GM13976 (cell line): ENCODE measurements at places on chromosomes 7 and 10.

- DNase-seq, result no peak
These were observed 87.5 kb downstream of the NEBL start for GRCh38 chr10:20809631-20810030.

DNA sequence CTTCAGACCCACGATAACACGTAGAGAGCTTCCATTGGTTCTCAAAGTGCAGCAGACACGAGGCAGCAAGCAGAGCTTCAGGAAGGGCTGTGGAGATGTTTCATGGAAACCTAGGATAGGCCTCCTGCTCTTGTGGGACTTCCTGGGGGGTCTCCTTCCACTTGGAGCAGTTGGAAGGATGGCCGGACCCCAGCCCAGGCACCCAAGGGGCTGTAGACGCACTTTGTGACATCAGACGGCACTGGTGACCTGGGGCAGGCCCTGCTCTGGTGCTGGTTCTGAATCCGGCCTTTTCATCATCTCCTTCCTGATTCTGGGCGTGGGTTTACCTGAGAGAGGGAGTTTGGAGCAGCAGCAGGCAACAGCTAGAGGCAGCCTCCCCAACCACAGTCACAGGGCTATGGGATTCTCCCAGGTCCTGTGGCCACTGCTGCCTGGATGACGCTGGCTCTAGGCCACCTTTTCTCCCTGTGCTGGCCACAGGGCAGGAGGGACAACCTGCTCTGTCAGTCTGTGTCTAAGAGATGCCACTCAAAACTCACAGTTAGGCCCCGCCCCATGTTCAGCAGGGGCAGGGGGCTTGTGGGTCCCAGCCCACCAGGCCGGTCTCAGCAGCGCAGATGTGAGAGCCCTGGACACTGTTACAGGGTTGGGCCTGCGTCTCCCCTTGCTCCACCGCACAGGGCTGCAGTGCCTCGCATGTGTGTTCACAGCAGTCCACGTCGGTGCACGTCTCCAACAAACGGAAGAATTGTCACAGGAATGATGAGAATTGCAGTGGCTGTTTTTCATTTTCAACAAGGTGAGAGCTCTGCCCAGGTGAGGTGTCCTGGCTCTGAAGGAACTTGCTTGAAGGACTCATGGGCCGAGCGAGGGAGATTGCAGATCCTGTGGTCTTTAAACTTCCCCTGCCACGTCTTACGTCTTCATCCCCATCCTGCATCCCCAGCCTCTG is 569.3 kb downstream of the TCERG1L start:
- DNase-seq, result no peak

GRCh38 chr10:74121368-74121767 is 29.3 kb downstream of the AP3M1 start:
- DNase-seq, result no peak

DNA sequence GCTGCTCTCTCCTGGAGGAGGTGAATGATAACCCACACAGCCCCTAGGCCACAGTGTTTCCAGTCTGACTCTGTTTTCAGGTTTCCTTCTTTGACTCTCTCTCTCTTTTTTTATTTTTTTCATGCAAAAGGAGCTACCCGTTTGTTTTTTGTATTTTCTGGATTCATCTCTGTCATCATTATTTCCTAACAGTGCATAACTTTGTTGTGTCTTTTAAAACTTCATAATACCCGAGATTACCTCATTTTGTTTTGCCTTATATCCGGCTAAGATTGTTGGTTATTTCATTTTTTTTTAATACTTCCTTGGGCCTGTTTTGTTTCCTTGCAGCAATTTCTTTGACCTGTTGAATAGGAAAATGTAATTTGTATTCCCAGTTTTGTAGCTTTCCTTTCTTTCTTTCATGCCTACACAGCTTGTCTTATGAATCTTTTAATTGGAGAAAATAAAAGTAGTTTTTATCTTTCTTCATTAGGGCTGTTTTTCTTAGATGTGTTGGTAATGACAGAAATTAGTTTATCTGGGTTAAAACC is 72.5 kb downstream of the SPAG6 start:
- no peak for DNase-seq

- no peak for DNase-seq
These were observed 55.8 kb upstream of the TRIL start for GRCh38 chr7:29013931-29014330.

- DNase-seq, result no peak
These were observed 85.8 kb upstream of the PRKCQ start for GRCh38 chr10:6665847-6666246.

DNA sequence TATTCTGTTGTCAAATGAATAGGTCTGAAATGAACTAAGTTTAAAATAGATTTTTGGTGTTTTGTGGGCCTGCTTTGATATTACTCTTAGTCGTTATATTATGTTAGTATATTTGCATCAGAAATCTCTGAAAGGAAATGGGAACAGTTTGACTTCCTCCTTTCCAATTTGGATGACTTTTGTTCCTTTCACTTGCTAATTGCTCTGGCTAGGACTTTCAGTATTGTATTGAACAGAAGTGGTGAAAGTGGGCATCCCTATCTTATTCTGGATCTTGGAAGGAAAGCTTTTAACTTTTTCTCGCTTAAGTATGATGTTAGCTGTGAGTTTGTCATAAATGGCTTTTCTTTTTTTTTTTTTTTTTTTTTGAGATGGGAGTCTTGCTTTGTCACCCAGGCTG is 273.6 kb upstream of the DKK1 start:
- no peak for DNase-seq

GRCh38 chr7:8251195-8251594 is 10.8 kb downstream of the ICA1 start:
- no peak for DNase-seq

DNA sequence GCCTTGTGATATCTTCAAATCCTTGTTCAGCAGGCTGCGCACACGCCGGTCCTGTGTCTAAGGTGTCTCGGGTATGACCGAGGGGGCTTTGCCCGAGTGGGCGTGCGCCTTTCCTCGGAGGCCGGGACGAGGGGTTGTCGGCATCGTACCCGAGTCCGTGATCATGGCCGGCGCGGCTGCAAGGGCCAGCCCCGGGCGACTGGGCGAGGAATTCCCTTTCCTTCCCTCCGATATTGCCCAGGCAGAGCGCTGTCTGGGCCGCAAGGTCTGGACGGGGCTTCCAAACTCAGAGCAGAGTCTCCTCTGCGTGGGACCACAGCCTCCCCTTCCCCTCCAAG is 59.7 kb downstream of the ZNF467 start:
- DNase-seq, result no peak

DNA sequence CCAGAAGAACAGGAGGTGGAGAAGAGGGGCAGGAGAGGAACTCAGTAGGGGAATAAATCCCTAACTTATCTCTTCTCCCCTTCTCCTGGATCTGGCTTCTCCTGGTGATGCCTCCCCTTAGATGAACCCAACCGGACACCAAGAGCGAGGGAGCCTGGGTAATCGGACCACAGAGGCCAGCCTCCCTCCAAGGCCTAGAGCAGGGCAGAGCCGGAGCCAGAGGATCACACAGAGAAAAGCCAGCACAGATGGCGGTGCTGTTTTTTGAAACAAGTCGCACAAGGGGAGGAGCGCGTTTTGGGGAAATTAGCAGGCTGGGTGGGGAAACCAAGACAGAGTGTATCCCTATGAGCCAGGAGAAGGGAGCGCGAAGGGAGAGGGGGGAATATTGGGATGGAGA is 4.9 kb upstream of the SRRM3 start:
- no peak for DNase-seq

- DNase-seq, result no peak
These were observed 87.2 kb upstream of the COL1A2 start for GRCh38 chr7:94307399-94308048.

DNA sequence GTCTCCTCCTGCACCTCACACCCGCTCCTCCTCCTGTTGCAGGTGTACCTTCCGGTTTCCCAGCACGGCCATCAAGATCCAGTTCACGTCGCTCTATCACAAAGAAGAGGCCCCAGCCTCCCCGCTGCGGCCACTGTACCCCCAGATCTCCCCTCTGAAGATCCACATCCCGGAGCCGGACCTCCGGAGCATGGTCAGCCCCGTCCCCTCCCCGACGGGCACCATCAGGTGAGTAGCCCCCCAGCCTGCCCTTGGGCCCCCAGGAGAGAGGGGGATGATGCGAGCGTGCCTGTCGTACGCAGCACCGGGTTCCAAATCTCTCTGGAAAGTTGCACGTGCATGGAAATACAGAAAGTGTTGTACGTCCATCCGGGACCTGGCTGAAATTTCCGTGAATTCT is 34.6 kb upstream of the AP5Z1 start:
- DNase-seq, result no peak

- DNase-seq, result no peak
These were observed 26.2 kb upstream of the ZNF862 start for GRCh38 chr7:149811831-149812490.

GRCh38 chr10:132933308-132934042 is 8.9 kb downstream of the CFAP46 start:
- DNase-seq, result no peak

- no peak for DNase-seq
These were observed 37.3 kb downstream of the INPP5A start for GRCh38 chr10:132574783-132575319.

GRCh38 chr10:30803892-30804322 is 174.4 kb upstream of the LYZL2 start:
- no peak for DNase-seq

DNA sequence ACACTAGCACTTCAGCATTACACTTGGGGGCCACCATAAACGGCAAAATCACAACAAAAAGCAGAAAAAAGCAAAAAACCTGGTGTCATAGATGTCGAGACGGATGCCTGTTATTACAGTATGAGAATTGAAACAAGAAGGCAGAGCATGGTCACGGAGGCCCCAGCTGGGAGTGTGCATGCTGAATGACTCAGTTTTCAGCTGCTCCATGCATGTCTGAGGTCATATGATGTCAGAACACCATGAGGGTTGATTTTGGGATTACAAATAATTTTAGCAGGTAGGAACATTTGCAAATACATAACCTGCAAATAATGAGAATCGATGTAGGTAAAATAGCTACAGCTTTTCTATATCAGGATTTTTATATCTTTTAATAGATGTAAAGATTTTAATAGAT is 19.1 kb downstream of the ZMYND11 start:
- DNase-seq, result no peak

DNA sequence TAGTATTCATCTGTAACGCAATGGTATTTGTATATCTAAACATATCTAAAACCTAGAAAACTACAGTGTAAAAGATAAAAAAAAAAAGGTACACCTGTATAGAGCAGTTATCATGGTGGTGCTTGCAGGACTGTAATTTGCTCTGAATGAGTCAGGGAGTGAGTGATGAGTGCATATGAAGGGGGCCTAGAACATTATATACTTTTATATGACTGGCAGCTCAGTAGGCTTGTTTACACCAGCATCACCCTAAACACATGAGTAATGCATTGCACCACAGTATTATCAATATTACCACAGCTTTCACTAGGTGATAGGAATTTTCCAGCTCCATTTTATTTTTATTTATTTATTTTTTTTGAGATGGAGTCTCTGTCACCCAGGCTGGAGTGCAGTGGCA is 40.8 kb downstream of the TRIM24 start:
- no peak for DNase-seq

DNA sequence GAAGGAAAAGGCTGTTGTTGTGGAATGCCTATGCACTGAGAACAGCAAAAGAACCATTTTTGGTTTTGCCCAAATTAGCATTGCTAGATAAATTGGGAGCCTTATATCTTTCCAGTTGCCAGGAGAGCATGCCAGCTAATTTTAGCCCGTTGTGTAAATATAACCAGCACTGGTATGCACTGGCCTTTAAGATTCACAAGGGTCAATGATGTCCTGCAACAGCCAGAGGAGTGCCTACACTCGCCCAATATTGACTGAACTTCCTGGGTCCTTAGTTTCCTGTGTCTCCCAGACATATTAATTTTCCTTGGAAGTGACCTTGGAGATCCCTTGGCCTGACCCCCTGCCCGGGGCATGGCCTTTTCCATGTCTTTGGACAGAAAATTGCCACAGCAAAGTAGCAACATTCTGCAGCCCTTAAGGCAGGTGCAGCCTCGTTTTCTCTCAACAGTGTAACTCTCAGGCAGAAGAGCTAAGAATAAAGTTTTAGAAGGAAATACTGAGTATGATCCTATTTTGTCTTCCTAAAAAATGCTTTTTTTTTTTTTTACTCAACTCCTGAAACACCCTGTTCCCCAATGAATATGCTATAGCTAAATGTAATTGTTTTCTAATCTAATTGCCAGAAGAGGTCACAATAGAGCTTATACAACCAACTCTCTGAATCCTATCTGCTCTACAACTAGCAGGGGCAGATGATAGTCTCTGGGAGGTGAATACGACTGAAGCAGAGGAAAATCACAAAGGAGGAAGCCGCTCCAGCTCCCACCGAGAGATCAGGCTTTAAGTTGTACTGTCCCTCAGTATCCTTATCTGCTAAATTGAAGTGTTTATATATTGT is 131.9 kb upstream of the PCGF5 start:
- DNase-seq, result peak; percentile 44

GRCh38 chr10:36148207-36148606 is 506.1 kb upstream of the FZD8 start:
- no peak for DNase-seq

- DNase-seq, result no peak
These were observed 21.0 kb downstream of the PPA1 start for GRCh38 chr10:70212277-70212676.

- DNase-seq, result no peak
These were observed 5.4 kb upstream of the INPP5A start for GRCh38 chr10:132532179-132532578.

GRCh38 chr7:90276033-90276728 is 31.2 kb downstream of the CFAP69 start:
- no peak for DNase-seq

DNA sequence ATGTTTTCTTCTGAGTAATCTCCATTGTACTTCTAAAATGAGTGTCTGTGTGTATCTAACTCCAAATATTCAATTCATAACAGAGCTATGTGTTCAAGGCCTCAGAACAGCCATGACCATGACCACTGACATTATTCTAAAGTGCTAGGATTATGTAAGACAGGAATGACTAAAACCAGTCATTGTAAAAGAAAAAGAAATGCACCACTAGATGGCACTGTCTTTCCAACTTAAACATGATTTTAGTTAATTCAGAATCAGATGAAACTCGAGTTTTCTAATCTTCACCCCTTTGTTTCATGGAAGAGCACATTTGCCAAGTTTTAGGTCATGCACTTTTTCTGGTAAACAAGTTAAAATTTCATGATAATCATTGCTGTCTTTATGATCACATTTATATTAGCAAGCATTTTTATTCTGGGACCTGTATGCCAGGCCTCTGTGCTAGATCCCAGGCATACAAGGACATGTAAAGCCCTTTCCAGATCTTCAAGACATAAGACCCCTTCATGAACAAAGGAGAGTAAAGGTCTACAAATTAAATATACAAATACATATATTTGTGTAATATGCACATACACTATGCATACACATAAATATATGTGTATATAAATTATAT is 26.1 kb upstream of the RSU1 start:
- DNase-seq, result peak; percentile 24

DNA sequence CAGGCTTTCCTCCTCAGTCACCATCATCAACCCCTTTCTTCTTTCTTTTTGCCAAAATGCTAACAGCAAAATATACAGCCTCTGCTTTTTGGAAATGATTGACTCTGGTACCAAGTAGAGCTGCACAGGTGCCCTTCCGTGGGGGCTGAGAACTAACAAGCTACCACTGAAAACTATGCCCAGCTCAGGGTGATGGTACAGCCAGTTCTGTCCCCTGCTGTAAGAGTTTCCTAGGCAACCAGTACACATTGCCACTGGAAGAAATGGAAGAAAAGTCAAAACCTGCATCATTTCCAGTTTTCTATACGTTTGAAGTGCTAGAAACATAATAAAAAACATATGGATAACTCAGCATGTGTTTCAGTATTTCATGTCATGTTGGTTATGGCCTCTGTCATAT is 297.5 kb downstream of the PRKG1 start:
- DNase-seq, result no peak
